ENCODE measurements at places on chromosomes 1 and 21. TPM values are rescaled to one million over a fixed set of nuclear protein-coding genes. Genes with fewer than 3 reads are reported as not detected.

GRCh38 chr1:53738205-53739108 lies 507 bp downstream of the GLIS1 start:
- H3K4me3 ChIP-seq = peak overlapping the region; percentile 42
- no peak overlapping the region for H3K27ac ChIP-seq
- DNase-seq = no peak
- peaks cover 24% of the 10 kb centered on the region for H3K4me1 ChIP-seq

- no peak overlapping the region for H3K27ac ChIP-seq
- H3K27me3 ChIP-seq = no peaks in the 10 kb centered on the region
- no peaks in the 10 kb centered on the region for H3K36me3 ChIP-seq
- H3K4me3 ChIP-seq = no peak overlapping the region
- H3K4me1 ChIP-seq = no peaks in the 10 kb centered on the region
Measured at GRCh38 chr1:246169019-246169418, 338.1 kb downstream of the SMYD3 start.

Gene MYCBP
- 5.5 TPM for total RNA-seq

DNA sequence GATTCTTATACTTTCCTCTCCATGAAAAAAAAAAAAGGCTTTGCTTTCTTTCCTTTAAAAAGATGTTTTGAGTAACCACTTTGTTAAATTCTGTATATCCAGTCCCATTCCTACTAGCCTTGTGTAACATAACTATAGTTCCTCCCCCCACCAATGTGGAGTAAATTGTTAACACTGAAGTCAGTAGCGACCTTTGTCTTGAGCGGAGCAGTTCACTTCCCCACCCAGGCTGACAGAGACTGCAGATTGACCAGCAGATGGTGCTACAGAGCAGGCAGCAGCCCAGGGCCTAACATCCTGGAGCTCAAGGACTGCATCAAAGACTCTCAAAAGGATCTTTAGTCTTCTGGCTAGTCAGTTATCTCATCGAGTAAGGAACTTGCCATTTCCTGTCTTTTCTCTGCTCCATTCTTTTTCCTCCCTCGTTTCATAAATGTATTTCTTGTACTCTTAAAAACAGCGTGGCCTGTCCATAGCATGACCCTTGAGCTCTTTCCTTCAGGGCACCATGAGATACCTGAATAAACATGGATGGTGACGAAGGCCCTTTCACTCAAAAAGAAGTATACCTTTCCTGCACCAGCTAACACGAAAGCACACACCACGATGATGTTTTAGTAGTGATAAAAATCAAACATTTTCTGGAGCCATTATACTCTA lies 503.5 kb upstream of the PKN2 start:
- DNase-seq = peak; percentile 27
- no peaks in the 10 kb centered on the region for H3K27me3 ChIP-seq
- no peaks in the 10 kb centered on the region for H3K36me3 ChIP-seq
- H3K4me1 ChIP-seq = no peaks in the 10 kb centered on the region

Gene GJB3
- total RNA-seq = not detected

DNA sequence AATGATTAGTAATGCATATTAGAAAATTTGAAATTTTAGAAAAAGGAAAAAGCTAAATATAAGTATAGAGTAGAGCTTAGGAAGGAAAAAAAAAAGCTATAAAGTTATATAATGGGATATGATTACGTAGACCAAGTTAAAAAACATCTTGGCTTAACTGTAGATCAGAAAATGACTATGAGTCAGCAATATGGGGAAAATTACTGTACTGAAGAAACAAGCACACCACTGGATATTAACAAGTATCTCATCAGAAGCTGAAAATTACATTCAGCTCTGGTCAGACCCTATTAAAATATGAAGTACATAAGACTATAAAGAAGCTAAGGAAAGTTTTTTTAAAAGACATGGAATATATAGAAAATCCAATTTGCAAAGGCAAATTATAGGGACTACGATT lies 19.5 kb downstream of the DNAJC8 start:
- no peak overlapping the region for H3K4me3 ChIP-seq
- no peaks in the 10 kb centered on the region for H3K4me1 ChIP-seq
- no peaks in the 10 kb centered on the region for H3K36me3 ChIP-seq
- H3K27ac ChIP-seq = no peak overlapping the region
- no peaks in the 10 kb centered on the region for H3K27me3 ChIP-seq

Gene IL12RB2
- total RNA-seq = 6.5 TPM

DNA sequence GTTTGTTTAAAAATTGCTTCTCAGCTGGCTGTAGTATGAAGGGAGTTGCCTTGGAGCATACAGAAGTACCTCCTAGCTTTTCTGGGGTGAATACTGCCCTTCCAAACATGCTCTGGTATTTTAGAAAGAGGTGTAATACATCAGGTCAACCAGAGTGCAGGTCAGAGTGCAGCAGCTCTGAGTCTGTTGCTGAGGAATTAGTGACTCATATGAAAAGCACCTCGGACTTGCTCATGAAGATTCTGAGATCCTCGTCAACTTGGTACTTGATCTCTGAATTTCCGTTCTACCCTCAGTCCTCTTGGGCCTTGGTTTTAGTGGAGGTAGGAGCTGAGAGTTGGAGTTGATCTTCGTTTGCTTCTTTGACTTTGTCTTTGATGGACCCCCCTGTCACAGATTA lies 67.3 kb downstream of the NOS1AP start:
- no peak for DNase-seq
- H3K4me3 ChIP-seq = no peak overlapping the region
- H3K4me1 ChIP-seq = no peaks in the 10 kb centered on the region
- no peaks in the 10 kb centered on the region for H3K36me3 ChIP-seq
- no peak overlapping the region for H3K27ac ChIP-seq

DNA sequence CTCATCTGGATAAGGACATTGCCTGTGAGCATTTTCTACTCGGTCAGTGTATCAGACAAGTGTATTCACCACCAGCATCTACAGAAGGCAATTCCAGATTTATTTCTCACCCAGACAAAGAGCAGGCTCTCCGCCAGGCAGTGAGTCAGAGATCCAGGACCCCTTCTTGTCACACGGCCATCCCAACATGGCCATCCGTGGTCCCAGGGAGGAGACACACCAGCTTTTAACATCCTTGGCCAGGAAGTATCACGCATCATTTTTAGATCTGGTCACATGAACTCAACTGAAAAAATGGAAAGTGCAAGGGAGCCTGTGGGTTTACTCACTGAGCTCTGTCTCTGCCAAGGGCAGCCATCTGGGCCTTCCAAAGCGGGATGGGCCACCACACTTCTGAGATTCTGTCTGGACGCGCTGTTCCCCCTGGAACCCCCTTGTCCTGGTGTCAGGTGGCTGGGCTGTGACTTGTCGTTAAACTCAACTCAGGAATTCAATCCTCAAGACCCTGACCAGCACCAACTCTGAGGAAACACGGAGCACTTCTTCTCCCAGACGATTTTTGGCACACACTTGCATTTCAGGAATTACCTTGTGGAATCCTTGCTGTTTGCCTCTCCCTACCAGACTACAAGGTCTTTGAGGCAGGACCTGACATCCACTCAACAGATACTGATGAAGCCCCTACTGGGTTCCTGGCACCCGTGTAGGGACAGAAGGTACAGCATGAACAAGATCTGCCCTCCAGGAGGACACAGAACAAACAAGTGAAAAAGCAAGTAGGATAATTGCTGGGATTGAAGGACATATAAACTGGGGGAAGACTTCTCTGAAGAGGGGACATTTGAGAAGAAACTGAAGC lies 21.6 kb upstream of the CCSAP start:
- no peaks in the 10 kb centered on the region for H3K4me1 ChIP-seq
- no peak for DNase-seq
- H3K4me3 ChIP-seq = no peak overlapping the region
- no peaks in the 10 kb centered on the region for H3K36me3 ChIP-seq
- H3K27me3 ChIP-seq = peaks cover 33% of the 10 kb centered on the region

DNA sequence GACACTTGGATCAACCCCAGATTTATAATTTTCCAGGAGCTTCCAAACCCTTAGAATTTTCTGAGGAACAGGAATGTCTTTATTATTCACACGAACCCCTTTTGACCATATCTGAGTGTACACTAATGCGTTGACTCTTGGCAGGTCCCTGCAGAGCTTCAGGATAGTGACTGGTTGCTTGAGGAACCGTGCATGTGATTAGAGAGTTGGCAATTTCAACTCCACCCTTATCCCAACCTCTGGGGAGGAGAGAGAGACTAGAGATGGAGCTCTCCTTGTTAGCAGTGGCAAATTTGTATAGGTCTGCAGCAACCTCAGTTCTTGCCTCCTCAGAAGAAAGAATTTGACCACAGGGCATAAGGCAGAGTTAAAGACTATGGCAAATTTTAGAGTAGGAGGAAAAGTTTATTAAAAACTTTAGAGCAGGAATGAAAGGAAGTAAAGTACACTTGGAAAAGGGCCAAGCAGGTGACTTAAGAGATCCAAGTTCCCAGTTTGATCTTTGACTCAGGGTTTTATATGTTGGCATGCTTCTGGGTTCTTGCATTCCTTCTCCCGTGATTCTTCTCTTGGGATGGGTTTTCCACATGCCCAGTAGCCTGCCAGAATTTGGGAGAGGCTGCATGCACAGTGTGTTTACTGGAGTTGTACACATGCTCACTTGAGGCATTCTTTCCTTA lies 93.8 kb upstream of the ETV3 start:
- H3K27me3 ChIP-seq = no peaks in the 10 kb centered on the region
- no peaks in the 10 kb centered on the region for H3K4me1 ChIP-seq
- no peak overlapping the region for H3K27ac ChIP-seq
- H3K4me3 ChIP-seq = no peak overlapping the region
- DNase-seq = no peak
- no peaks in the 10 kb centered on the region for H3K36me3 ChIP-seq

DNA sequence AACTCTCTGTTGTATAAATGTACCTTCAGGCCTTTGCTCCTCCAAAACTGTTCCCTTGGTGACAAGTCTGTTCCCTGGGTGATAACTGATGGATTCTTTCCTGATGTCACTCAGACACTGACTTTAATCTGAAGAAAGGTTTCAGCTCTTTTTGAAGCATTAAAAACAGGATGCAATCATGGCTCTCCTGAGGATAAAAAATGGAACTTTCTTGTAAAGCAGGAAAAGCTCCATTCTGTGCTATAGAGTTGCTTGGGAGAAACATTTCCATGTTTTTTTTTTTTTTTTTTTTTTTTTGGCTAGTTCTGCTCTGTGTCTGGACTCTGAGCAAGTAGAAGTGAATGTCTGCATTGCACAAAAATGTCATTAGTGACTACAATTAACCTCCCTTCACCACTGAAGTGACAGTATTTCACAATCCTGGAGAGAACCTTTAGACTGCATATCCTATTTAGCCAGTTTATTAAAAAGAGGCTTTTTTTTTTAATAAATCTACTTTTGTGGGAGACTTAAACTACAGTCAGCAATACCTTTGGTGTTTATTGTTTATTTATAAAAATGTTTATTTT lies 101.7 kb upstream of the PRMT6 start:
- H3K4me3 ChIP-seq = no peak overlapping the region
- H3K27me3 ChIP-seq = no peaks in the 10 kb centered on the region

DNA sequence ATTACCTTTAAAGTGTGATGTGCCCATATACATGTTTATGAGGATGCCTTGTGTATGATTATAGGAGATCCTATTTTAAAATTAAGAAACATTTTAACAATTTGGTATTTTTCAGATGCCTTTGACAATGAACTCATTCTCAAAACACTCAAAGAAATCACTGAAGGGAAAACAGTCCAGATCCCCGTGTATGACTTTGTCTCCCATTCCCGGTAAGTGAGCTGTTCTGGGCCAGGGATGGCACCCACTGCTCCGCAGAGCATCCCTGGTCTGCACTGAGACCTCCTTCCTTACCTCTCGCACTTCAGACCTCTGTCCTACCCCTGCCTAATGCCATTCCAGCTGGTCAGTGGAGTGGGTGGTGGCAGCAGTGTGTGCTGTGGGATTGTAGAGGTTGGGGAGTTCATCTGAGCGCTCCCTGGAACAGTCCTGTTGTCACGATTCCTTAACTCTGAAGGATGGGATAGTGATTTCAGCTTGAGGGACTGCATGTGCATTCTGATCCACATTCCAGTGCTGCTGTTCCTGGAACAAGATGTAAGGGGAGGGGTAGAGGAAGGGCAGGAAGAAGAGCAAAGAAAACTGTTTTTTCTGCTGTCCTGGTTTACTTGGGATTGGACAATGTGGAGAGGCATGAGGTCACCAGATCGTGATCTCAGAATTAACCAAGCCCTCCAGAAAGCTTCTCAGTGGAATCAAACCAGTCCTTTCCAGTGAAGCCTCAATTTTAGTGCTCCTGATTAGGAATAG lies 63.9 kb downstream of the UCK2 start:
- H3K27me3 ChIP-seq = no peaks in the 10 kb centered on the region
- no peak overlapping the region for H3K4me3 ChIP-seq
- no peak for DNase-seq
- H3K4me1 ChIP-seq = no peaks in the 10 kb centered on the region

- no peaks in the 10 kb centered on the region for H3K36me3 ChIP-seq
- peak overlapping the region; percentile 71 for H3K27ac ChIP-seq
- DNase-seq = no peak
- peaks cover 36% of the 10 kb centered on the region for H3K4me1 ChIP-seq
- H3K27me3 ChIP-seq = no peaks in the 10 kb centered on the region
- H3K4me3 ChIP-seq = peak overlapping the region; percentile 96
Measured at GRCh38 chr1:223711747-223712193, 569 bp upstream of the CAPN2 start.

DNA sequence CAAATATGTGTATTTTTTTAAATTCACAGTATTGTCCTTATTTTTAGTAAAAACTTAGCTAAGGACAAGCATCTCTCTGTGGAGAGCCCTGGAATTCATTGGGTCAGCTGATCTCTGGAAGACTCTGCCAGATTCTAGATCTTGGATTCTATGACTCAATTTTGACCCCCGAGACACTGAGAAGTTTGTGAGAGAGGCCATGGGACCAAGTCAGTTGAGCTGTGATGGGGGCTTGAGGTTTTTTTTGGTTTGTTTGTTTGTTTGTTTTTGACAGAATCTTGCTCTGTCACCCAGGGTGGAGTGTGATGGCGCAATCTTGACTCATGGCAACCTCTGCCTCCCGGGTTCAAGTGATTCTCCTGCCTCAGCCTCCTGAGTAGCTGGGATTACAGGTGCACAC lies 13.5 kb downstream of the SHISA4 start:
- peaks cover 29% of the 10 kb centered on the region for H3K36me3 ChIP-seq
- H3K4me1 ChIP-seq = no peaks in the 10 kb centered on the region
- no peak overlapping the region for H3K4me3 ChIP-seq
- no peaks in the 10 kb centered on the region for H3K27me3 ChIP-seq

- no peak overlapping the region for H3K4me3 ChIP-seq
- H3K27ac ChIP-seq = no peak overlapping the region
- H3K36me3 ChIP-seq = no peaks in the 10 kb centered on the region
- no peak for DNase-seq
- peaks cover 4% of the 10 kb centered on the region for H3K4me1 ChIP-seq
Measured at GRCh38 chr1:22044690-22045420, 7.7 kb upstream of the CDC42 start.

Gene LRRC3
- 8.0 TPM for total RNA-seq

GRCh38 chr21:45590246-45590725 lies 48.0 kb upstream of the SLC19A1 start:
- H3K4me3 ChIP-seq = peak overlapping the region; percentile 57
- peak; percentile 50 for DNase-seq
- no peaks in the 10 kb centered on the region for H3K36me3 ChIP-seq
- no peak overlapping the region for H3K27ac ChIP-seq
- peaks cover 14% of the 10 kb centered on the region for H3K4me1 ChIP-seq

- H3K36me3 ChIP-seq = no peaks in the 10 kb centered on the region
- H3K27ac ChIP-seq = no peak overlapping the region
- no peak for DNase-seq
- H3K4me3 ChIP-seq = no peak overlapping the region
Measured at GRCh38 chr21:26377111-26377694, 195.9 kb downstream of the CYYR1 start.

Gene C1QC
- total RNA-seq = 209 TPM

Measured in tibial nerve (tissue), 4 donors.